ENCODE measurements at places on chromosomes 11 and 22.

DNA sequence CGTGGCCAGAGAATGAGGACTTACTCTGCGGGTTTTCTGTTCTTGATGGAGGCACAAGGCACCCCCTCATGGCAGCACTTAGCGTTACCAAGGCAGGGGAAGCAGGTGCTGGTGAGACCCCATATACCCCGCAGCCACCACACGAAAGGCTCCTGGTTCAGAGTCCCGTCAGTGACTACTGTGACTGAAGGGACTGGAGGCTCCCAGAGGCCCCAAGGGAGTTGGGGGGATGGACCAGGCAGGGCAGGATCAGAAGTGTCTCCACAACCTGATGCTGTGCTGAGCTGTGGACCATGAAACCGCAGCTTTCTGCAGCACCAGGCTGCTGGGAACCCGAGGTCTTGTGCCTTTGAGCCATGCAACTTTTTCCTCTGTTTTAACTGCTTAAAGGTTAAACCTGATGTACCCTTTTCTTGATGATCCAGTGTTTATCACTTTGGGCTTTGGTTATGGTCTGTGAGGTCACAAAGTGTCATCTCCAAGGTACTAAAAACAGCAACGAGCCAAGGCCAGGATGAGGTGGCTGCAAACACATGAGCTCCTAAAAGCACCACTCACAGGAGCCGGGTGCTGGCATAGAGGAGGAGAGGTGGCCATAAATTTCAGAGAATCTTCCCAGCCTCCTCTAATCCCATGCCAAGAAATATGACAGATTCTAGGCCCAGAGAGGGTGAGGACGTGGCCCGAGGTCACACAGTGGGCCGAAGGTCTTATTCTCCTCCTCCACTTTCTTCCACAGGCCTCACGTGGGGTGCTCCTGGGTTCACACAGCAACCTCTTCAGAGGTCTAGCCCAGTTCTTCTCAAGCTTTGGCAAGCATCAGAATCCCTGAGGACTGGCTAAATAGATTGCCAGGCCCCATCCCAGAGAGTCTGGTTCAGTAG lies 4.2 kb upstream of the LRRC32 start:
- DNase-seq = no peak

- no peak for DNase-seq
Observed at GRCh38 chr11:133011604-133012003, 520.7 kb downstream of the OPCML start.

DNA sequence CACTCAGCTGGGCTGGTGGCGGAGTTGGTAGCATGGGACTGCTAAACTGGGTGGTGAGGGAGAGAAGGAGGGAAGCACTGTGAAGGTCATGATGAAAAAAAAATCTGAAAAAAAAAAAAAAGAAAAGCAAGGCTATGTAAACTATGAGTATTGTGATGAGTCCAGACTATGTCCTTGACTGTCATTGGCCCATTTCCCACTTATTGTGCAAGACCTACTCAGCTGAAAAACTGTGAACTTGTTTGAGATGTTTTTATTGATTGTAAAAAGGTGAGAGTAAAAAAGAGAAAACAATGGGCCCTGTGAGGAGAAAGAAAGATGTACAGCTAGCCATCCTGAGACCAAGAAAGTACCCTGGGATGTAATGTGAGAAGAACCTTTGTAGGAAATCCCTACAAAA lies 798.4 kb upstream of the TENM4 start:
- DNase-seq = no peak

- DNase-seq = no peak
Observed at GRCh38 chr11:126538071-126538470, 182.6 kb downstream of the ST3GAL4 start.

DNA sequence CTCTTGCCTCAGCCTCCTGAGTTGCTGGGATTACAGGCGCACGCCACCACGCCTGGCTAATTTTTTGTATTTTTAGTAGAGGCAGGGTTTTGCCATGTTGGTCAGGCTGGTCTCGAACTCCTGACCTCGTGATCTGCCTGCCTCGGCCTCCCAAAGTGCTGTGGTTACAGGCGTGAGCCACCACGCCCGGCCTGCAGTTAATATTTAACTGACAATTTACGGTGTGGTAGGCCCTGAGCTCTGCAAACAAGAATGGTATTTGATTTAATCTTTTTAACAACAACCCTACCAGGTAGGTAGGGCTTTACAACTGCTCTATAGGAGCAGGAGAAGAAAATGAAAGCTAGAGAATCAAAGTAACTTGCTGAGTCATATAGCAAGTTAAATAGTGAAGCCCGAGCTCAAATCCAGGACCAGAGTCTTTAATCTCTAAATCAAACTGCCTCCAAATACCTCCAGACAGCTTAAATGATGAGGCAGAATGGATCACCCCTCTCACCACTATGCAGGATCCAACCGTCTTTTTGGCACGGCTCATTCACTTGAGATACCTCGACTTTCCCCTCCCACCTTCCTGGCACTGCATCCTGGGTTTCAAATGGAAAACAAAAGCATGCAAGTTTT lies 9.4 kb downstream of the UEVLD start:
- DNase-seq = no peak

GRCh38 chr11:134443246-134443645 lies 31.2 kb upstream of the B3GAT1 start:
- no peak for DNase-seq

GRCh38 chr11:128872094-128872493 lies 5.0 kb upstream of the KCNJ1 start:
- DNase-seq = no peak

DNA sequence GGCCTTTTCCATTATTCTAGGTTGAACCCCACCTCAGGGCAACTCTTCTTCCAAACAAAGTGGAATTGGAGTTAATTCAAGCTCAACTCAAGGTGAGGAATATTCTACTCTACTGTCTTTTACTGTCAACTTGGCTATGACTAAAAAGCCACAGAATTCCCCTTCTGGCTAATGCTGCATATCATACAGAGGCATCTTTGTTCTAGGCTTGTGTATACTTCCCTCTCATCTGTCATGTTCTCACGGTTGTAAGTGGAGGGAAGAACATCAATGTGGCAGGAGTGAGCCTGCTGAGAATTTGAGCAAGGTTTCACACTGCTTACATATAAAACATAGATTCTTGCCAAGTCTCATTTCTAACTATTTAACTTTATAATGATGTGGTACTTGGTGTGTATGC lies 921.4 kb upstream of the CNTN5 start:
- no peak for DNase-seq

DNA sequence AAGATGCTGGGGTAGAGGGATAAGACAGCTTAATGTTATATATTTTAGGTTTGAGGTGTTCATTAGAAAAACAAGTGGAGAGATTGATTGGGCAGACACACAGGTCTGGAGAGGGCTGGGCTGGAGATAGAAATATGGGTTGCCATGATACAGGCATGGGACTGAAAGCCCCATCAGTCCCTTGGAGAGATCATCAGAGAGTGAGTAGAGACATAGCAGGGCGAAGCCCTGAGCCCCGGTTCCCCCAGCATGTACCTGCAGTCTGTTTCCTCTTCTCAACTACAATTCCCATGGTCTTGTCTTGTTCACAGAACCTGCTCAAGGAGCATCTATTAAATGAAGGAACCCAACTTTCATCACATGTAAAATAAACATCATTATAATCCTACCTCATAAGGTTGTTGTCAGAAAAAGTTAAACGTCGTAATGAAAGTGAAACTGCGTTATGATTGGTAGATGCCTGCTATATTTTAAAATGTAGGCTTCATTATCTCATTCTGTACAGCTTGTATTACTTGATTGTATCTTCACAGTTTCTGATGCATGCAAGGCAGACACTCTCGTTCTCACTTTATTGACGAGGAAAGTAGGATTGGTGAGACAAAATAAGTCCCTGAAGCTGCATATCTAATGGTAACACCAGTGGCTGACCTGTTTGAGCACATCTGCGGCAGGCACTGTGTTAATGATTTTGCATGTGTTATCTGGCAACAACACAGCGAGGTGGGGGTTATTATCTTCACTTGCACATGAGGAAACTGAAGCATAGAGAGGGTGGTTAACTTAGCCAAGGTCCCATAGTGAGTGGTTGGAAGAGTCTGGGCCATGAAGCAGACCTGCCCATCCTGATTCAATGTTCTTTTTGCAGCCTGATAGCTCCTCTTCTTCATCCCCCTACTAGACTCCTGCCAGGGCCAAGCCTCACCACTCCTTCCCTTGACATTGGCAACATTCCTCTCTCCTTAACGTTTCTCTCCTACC lies 63.5 kb downstream of the ENDOD1 start:
- peak; percentile 46 for DNase-seq

- DNase-seq = no peak
Observed at GRCh38 chr11:99773646-99774045, 752.9 kb downstream of the CNTN5 start.

DNA sequence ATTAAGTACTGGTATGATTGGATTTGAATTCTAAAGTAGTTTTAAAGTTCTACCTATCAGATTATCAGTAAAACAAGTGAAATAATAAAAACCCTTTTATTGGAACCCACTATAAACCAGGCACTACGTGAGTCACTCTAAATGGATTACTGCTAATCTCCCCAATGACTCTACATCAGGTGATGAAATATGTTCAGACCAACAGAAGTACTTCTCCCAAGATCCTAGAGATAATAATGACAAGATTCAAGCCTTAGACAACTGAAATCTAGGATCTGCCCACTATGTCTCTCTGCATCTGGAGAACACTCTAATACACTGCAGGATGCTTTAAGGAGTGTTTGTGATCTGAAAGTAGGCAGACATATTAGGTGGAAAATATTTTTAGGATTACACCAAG lies 652.1 kb upstream of the CHORDC1 start:
- no peak for DNase-seq

DNA sequence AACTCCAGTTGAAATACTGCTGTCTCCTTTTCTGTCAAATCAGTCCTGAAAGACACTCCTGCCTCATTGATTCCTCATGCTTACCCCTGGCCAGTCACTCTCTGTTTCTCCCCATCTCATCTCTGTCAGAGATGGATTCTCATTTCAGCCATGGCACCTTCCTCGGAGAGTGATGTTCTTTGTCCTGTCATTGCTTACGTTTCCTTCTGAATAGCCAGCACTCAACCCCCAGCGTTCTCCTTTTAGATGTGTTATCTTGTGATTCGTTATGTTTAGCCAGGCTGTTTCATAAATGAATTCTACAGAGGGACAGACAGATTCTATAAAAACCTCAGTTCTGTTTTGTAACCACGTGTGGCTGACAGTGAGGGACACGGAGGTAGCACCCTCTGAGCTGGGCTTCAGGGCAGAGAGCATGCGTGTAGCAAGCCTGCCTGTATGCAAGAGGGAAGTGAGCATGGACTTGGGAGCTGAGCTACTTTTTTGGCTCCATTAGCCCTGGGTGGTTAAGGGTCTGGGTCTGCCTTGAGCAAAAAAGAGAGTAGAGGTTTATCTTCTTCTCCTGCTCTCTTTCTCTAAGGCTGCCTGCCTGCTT lies 354.6 kb downstream of the DDX10 start:
- DNase-seq = no peak

DNA sequence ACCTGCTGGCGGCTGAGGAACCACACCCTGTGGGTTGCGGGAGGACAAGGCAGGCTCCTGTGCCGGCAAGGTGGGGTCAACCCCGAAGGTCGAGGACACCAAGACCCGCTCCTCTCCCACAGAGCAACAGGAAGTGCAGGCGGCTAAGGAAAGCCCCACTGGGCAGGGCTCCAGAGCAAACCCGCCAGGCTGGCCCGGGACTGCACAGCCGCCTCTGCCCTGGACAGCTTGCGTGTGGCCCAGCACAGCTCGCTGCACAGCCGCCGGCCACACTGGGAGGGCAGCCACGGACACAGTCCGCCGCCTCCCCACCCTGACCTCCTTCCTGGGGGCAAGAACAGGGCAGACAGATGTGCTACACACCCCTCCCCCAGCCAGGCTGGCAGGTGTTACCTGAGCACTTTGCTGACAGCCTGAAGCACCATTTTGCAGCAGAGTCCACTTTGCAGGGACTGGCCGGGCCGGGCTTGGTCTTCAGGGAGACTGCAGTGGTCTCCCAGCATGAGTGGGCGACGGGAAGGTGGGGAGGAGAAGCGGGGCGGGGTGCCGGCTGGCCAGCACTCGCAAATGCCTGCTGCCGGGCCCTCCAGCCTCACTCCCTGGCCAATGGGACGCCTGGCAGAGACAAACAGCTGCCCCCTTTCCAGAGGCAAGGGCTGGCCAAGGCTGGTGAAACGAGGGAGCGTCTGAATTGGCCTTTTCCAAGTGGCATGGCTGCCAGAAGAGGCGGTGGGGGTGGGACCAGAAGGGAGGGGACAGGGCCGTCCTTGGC lies at the start of gene MOB2:
Gene MOB2, minus strand, starts transcription at position 726 of the 772 bp plus-strand sequence. Its CDS starts 223 bp downstream, at position 503.
- DNase-seq = no peak

DNA sequence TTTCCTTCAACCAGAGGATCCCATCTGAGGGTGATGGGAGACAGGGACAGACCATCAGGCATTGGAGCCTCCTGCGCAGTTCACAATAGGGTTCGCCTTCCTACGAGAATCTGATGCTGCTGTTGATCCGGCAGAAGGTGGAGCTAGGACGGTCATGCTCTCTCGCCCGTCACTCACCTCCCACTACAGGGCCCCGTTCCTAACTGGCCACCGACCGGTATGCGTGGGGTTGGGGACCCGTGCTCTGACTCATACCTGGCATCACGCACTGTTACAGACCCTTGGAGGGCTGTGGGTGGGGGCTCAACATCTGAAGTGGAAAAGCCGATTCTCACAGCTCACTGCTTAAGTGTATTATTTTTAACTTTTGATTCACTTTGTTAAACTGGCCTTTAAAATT lies 402.3 kb downstream of the BRD1 start:
- DNase-seq = no peak

- no peak for DNase-seq
Observed at GRCh38 chr11:133797554-133797953, 47.8 kb downstream of the SPATA19 start.

- no peak for DNase-seq
Observed at GRCh38 chr11:45900916-45901617, 6.0 kb downstream of the FREY1 start.

- DNase-seq = no peak
Observed at GRCh38 chr11:75767793-75768111, 826 bp upstream of the DGAT2 start.

- DNase-seq = no peak
Observed at GRCh38 chr11:73223998-73224730, 6.1 kb downstream of the P2RY2 start.

- DNase-seq = no peak
Observed at GRCh38 chr11:32034149-32034548, 56.7 kb upstream of the RCN1 start.

- peak; percentile 76 for DNase-seq
Observed at GRCh38 chr22:38461414-38462081, 6.3 kb upstream of the KDELR3 start.

GRCh38 chr11:121282386-121282785 lies 10.2 kb upstream of the SC5D start:
- no peak for DNase-seq

- DNase-seq = no peak
Observed at GRCh38 chr11:83024270-83024854, 47.3 kb downstream of the RAB30 start.

DNA sequence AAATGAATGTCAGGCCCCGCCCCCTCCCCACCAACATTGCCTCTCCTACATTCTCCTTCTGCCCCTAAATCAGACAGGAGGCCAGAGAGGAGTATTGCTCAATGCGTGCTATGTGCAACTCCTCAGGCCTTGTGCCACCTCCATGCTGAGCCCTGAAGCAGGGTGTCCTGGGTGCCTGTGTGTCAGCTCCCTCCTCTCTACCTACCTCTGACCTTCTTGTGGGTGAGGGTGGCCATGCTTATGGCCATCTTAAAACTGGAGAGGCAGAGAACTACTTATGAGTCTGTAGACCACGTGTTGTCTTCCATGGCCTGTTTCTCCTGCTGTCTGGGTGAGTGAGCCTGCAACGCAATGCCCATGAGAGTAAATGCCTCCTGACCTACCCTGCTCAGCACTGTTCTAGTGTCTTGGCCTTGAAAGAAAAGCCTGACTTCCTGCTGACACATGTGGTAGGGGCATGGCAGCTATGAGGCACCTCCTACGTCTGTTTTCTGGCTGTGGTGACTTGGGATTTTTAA lies 10.5 kb downstream of the MCAM start:
- DNase-seq = no peak

- DNase-seq = no peak
Observed at GRCh38 chr11:3641701-3642070, at the start of gene ART5. TSS of gene ART5 (minus strand) at chr11:3641992. CDS start at chr11:3641862, 130 bp downstream.
